HFFc6 (cell line): ENCODE measurements at places on chromosomes 7 and 10. TPM values are rescaled to one million over a fixed set of nuclear protein-coding genes. Genes with fewer than 3 reads are reported as not detected.

- no peak for DNase-seq
Observed at GRCh38 chr7:98240961-98241673, 10.9 kb downstream of the TECPR1 start.

- DNase-seq = no peak
Observed at GRCh38 chr7:113142385-113143119, 24.2 kb upstream of the SMIM30 start.

- DNase-seq = no peak
Observed at GRCh38 chr10:96249264-96249663, 22.1 kb downstream of the BLNK start.

- peak; percentile 59 for DNase-seq
Observed at GRCh38 chr7:111384065-111384891, 178.0 kb downstream of the IMMP2L start.

DNA sequence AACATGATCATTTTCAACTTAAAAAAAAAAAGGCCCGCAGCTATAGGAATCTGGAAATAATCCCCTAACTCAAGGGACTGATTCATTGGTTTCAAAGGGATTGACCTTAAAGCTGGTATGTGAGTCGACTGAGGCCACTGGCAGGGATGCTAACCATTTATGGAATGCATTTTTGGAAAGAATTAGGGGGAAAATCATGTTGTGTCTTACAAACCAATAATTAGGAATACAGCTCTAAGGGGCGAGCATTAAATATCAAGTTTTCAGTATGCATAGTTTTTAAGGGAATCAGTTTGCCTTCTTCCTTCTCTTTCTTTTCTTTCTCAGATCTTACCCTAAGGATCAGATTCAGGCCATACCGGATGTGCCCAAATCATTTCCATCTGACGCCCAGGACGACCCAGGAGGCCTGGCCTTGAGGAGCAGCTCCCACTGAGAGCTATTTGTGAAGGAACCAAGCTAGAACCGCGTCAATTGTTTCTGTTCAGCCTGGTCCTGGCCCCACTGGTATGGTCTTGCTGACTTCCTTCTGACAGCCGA, 48.7 kb downstream of the BPGM start:
- peak; percentile 76 for DNase-seq

DNA sequence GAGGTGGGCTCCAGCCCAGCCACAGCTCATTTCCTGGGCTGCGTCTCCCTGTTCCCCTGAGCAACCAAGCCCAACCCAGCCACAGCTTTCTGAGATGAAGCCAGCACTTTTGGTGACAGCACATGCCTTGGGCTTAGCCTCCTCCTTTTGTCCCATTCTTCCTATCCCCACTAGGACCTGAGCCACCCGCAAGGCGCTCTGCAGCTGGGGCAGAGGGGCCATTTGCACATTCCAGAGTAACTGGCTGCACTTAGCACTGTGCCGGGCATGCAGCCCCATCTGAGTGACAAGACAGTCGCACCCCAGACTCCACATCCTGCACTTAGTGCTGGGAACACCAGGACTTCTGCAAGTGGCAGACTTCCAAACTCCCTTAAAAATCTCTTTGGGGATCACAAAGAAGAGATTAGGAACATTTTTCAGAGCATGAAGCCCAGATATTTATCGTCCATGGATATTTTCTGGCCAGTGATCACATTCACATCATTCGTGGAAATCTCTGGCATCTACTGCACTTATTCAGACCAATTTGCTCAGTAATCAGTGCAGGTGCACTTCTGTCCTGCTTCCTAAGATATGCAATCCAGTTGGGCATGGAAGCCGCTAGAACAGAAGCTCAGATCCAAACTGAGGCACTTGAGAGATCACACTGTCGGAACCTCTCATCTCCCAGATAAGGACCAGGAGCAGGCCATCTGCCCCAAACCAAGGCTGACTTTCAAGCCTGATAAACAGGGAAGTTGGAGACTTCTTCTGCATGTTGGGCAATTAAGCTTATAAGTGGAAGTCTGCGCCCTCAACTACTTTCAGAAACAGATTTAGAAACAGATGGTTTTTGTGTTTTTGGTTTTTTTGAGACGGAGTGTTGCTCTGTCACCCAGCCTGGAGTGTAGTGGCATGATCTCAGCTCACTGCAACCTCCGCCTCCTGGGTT, 26.4 kb downstream of the CHST15 start:
- DNase-seq = no peak

INA gene
- 0.06 and 1.3 TPM in 2 replicates for total RNA-seq

GRCh38 chr10:131874991-131875451, 25.8 kb upstream of the PPP2R2D start:
- DNase-seq = peak; percentile 64

ACBD7 gene
- total RNA-seq = 0.41 to 1.6 TPM (median 0.74 TPM) in 3 replicates

NEUROD6 gene
- total RNA-seq = not detected in 3 replicates

KIF5B gene
- 126 to 140 TPM (median 130 TPM) in 3 replicates for total RNA-seq

DNA sequence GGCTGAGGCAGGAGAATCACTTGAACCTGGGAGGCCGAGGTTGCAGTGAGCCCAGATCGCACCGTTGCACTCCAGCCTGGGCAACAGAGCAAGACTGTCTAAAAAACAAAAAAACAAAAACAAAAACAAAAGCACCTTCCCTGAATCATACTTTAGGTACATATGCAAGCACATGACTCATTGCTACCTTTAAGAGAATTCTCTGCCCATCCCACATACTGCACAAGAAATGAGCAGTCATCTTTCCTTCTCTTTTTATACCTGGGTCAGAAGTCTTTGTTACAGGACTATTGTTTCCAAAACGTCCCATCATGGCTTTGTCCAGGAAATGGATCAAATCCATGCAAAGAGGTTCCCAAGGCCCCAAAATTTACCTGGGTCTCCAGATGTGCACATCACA, 21.5 kb upstream of the AKR1B10 start:
- DNase-seq = no peak

DNA sequence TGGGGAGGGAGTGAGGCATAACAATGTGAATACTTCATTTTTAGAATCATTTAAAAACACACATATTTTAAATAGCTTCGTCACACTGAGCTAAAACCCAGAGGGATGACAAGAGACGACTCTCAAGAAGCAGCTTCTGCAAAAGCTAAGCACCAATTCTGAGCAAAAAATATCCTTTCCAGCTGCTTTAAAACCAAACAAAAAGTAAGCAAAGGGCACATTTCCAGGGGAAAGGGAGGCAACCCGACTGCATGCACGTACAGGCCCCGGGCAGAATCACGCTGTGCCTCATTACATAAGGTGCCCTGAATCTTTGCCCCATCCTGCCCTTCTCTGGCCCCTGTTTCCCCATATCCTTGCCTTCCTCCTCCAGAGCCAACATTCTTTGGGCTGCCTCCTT, 78.4 kb downstream of the DGKI start:
- peak; percentile 22 for DNase-seq

LRRD1 gene
- total RNA-seq = not detected in 2 replicates

- no peak for DNase-seq
Observed at GRCh38 chr10:127976286-127976685, 69.4 kb downstream of the PTPRE start.

- DNase-seq = no peak
Observed at GRCh38 chr10:80284522-80284921, 4.9 kb downstream of the MAT1A start.

OPN4 gene
- total RNA-seq = not detected in 3 replicates

FGL2 gene
- total RNA-seq = not detected in 3 replicates

SORBS1 gene
- total RNA-seq = 0.10 to 0.26 TPM (median 0.15 TPM) in 3 replicates

TFR2 gene
- 0.36 to 1.1 TPM in 2 of 3 replicates, not detected in the other for total RNA-seq

- DNase-seq = no peak
Observed at GRCh38 chr7:146554556-146554955, 438.0 kb downstream of the CNTNAP2 start.

DNA sequence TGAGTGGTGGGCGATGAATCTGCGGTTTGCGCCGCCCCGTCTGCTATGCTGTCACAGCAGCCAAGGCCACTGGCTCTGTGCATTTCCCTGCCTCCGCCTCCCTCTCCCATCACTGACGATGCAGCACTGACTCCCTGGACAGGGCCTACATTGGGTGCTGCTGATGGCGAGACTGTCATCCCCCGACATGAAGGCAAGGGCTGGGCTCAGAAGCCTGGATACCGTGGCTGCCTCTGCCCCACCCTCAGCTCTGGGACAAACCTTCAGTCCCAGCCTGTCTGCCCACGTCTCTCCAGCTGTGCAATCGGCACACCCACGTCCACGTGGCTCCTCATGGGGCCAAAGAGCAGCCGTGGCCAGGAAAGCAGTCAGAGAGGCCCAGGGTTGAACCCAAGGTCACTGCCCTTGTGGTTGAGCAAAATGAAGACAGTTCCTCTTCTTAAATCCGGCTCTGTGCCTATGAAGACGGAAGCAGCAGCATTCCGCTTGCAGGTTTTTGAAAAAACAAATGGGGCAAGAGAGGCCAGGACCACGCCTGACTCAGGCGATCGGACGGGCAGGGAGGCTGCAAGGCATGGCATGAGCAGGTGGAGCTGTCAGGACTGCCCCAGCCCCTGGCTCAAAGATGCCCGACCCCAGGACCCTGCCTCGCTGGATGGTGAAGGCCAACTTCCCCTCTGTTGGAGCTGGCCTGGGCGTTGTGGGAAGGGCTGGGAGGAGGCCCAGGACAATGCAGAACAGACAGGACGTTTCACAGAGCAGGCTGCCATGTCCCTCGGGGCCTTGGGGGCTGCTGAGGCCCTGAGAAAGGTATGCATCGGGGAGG, 517.5 kb downstream of the DNAJB6 start:
- DNase-seq = no peak

SLC26A5 gene
- total RNA-seq = not detected in 3 replicates

DNA sequence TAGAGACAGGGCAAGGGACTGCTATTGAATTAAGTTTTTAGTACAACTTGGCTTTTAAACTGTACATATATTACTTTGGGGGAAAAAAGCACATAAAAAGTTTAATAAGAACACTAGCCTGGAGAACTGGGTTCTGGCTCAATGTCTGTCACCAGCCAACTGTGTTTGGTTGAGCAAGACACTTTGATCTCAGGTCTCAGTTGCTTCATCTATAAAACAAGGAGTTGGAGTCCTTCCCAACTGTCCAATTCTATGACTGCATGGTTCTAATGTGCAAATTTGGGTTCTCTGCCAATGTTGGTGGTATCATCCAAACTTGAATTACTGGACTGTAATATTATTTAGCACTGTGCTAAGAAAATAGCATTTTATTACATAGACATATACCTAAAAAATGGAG, 50.3 kb downstream of the ATXN7L1 start:
- DNase-seq = peak; percentile 36

SPDYE5 gene
- total RNA-seq = not detected in 3 replicates
